ENCODE measurements at places on chromosomes 7 and 10.

GRCh38 chr10:60465801-60466200 is 76.1 kb upstream of the ANK3 start:
- no peak for DNase-seq

- DNase-seq, result no peak
Measured at GRCh38 chr10:47262606-47263533, 37.1 kb upstream of the GDF10 start.

GRCh38 chr10:33617381-33618080 is 283.1 kb upstream of the NRP1 start:
- peak; percentile 0 for DNase-seq

- no peak for DNase-seq
Measured at GRCh38 chr10:91652364-91652763, 19.5 kb upstream of the PPP1R3C start.

DNA sequence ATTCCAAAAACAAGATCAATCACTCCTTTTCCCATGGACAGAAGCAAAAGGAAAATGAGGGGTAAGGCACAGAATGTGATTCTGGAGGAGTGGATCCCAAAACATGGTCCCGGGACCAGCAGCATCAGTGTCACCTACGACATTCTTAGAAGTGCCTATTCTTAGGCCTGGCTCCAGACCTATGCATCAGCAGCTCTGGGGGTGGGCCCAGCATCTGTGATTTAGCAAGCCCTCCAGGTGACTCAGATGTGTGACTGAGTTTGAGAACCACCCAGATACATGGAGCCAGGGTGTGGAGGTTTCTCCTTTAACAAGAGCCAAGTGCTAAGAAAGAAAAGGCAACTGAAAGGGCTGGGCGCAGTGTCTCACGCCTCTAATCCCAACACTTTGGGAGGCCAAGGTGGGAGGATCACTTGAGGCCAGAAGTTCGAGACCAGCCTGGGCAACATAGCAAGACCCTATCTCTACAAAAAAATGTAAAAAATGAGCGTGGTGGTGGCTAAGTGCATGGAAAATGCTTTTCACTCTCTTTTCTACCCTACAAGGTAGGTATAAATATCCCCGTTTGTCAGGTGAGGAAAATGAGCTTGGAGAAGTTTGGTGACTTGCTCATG is 17.1 kb upstream of the ARPC1A start:
- DNase-seq, result no peak

DNA sequence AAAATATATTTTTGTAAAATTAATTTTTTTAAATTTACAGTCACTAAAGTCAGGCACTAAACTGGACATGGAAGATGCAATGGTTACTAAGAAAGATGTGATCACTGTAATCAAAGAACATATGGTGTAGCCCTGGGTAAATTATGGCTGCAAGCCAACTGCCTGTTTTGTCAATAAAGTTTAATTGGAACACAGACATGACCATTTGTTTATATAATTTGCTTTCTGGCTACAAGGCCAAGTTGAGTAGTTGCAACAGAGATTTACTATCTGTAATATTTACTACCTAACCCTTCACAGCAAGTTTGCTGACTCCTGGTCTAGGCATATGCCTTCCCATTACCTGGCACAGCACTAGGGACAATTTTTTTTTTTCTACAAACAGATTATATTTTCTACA is 448.9 kb downstream of the ADRA2A start:
- peak; percentile 10 for DNase-seq

DNA sequence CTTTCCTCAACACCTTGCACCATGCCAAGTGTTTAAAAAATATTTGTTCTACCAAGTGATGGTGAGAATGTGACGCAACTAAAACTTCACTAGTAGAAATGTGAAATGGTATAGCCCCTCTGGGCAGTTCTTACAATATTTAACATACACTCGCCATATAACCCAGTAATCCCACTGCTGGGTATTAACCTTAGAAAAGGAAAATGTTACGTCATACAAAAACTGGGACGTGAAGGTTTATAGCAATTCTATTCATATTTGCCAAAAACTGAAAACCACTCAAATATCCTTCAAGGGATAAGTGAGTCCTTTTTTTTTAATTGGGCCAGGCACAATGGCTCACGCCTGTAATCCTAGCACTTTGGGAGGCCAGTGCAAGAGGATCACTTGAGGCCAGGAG is 279.3 kb downstream of the SKIDA1 start:
- no peak for DNase-seq

DNA sequence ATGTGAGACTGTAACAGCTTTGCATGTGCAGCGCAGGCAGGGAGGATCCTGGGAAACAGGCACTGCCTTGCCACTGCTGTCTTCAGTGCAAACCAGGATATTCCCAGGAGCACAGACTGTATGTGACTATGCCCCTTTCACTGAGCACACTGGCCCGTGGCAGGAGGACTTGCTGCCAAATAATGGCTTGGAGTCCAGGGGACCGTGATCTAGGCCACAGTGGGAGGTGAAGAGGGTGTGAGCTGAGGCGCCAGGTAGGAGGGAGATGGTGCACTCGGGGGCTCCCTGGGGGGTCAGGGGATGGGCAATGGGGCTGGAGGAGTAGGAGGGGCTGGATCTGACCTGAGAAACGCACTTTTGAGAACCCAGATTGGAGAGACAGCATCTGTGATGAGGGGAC is 193.4 kb upstream of the ZNF32 start:
- no peak for DNase-seq

DNA sequence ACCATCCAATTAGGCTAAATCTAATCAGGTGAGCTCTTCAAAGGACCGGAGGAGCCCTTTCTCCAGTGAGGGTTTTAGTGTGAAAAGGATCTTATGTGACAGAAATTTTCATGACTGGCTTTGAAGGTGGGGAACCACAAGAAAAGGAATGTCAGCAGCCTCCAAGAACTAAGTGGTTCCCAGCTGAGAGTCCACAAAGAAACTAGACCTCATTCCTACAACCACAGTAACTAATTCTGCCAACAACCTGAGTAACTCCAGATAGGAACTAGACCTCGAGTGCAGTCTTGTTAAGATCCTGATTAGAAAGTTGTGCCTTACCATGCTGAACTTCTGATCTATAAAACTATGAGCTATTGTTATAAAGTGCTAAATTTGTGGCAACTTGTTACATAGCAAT is 51.3 kb downstream of the PCLO start:
- DNase-seq, result no peak

- DNase-seq, result no peak
Measured at GRCh38 chr7:157430721-157431120, 93.9 kb downstream of the DNAJB6 start.

GRCh38 chr7:32069116-32069650 is 1.0 kb downstream of the PDE1C start:
- DNase-seq, result no peak

DNA sequence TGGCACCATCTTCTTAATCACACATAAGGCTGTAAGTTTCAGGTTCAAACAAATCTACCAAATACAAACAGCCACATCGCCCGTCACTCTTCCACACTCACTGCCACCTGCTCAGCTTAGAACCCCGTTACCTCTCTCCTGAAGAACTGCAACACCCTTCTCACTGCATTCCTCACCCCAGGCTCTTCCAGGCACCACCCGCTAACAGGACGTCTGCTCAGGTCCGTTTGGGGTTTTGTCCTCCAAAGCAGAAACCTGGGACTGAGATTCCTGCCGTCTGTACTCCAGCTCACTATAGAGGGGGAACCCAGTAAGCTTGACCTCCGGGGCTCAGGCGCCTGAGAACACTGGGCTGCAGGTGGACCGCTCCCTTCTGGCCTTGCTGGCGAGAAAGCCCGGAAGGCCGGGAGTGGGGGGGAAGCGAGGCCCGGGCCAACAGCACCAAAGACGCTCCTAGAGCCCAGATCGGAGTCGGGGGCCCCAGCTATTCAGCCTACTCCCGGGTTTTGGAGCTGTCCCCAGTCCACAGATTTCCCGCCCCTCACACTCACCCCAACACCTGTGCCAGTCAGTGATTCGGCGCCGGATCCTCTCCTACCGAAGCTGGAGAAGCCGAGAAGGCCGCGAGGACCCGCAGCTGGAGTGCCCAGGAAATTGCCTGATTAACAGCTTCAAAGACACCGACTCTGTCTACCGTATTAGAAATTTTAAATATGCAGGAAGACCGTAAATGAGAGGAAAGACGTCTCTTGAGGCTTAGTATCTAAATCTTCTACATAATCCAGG is at the start of gene AP3M1:
Gene AP3M1 (minus strand): TSS at position 625 of the 786 bp plus-strand sequence. CDS start 12,449 bp downstream, outside the sequence.
- peak; percentile 95 for DNase-seq

- no peak for DNase-seq
Measured at GRCh38 chr10:78925275-78925674, 143.5 kb upstream of the ZMIZ1 start.

- DNase-seq, result no peak
Measured at GRCh38 chr7:54663603-54664234, 95.3 kb downstream of the SEC61G start.

DNA sequence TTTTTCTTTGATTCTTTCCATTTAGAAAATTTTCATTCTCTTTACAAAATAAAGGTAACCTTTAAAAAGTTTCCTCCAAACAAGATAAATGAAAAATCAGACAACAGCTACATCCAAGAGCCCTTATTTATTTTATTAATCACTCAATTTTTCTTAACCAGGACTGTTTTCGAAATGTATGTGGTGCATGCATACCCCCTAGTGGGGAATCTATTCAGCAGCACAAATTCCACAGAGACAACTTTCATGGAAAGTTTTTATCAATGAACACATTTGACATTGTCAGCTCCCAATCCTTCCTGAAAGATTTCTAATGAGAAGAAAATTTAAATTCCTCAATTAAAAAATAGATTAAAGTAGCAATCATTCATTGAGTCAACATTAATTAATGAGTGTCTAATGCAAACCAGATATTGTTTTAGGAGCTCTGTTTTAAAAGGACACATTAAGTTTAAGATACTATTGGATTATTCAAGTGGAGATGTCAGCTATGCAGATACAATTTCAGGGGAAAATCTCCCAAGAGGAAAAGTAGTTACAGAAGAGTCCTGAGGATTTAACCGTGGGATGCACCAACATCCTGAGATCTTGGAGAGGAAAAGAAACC is 5.2 kb upstream of the HTR7 start:
- peak; percentile 21 for DNase-seq

- peak; percentile 78 for DNase-seq
Measured at GRCh38 chr10:121900443-121901174, 27.2 kb downstream of the ATE1 start.

- DNase-seq, result no peak
Measured at GRCh38 chr7:31478721-31479120, 35.2 kb upstream of the ITPRID1 start.

DNA sequence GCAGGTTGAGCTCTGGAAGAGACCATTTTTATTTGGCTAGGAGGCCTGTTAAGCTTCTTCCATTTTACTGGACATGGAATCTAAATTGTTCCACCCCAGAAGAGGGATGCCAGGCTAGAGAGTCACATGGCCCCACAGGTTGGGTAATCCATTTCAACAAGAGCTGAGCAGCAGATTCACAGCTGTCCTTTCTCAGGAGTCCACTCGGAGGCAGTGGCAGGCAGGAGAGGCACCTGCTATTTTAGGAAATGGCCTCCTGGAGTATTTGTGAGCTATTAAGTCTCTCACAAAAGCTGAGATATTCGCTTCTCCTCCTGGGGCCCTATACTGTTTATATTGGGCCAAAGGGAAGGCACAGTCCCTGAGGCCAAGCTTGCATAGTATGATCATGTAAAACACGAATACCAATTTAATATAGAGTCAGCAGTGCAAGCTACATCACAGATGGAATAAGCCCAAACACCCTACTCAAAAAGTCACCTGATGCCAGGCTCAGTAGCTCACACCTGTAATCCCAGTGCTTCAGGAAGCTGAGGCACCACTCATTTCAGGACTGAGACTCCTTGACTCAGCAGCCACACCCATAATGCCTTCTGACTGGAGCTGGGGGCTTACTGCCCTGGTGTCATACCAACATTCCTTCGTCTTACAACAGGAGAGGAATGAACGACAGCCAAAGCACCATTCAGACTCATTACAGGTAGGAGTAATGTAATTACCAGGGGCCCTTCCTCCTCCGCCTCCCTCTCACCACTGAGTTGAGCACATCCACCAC is 124.1 kb downstream of the LMBR1 start:
- peak; percentile 14 for DNase-seq

GRCh38 chr10:43131256-43131655 is 7.0 kb upstream of the CSGALNACT2 start:
- DNase-seq, result no peak

- no peak for DNase-seq
Measured at GRCh38 chr7:87635921-87636320, 7.7 kb downstream of the RUNDC3B start.

DNA sequence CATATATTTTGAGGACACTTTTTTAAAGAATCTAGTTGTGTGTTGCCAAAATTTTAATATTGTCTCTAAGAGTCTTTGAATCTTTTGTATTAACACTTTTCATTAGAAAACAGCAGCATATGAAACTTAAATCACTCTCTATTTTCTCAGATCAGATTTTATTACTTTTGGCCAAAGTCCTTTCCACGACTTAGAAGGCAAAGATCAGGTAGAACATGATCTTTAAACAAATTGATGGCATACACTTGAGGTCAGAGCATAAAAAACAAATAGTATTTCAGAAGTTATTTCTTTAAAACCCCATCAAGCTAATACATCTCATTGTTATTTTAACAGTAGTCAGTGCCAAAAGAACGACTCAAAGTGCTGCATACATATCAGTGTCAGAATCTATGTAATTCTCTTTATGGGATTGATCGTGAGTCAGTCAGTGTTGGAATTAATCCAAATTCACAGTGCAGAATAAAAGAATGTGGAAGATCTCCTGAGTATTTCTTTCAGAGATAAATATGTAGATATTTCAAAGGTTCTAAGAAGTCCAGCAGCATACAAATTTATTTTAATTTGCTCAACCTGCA is 9.6 kb upstream of the AGMO start:
- DNase-seq, result no peak

DNA sequence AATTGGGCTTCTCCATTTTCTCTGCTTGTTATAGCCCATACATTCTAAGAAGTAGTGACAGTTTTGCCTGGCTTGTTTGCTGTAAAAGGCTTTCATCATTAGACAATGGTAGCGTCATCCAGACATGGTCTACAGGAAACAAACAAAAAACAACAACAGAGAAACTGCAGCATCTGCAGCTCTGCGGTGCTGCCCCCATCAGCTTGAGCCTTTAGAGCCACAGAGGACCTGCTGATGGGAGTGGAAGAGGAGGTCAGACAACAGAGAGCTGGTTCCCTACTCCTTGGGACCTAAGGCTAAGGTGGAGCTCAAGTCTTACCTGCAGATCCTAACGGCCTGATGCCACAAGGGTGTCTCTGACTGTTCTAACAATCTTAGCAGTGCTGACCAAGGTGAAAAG is 3.1 kb downstream of the INA start:
- DNase-seq, result peak; percentile 26

DNA sequence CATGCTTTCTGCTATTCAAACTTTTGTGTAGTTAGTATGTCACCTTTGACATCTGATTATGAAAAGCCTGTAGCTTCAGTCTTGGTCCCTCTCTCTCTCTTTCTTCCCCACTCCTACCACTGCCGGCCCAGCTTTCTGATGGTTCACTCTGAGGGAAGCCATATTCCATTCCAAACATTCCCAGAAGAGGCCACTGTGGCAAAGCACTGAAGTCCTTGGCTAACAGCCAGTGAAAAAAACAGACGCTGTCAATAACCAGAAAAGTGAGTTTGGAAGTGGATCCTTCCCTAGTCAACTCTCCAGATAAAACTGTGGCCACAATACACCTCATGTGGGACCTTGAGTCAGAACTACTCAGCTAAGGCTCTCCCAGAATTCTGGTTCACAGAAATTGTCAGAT is 950.7 kb upstream of the PHF14 start:
- peak; percentile 53 for DNase-seq

- DNase-seq, result no peak
Measured at GRCh38 chr7:43314379-43315158, 202.1 kb downstream of the HECW1 start.

GRCh38 chr10:96765406-96766240 is 45.3 kb upstream of the PIK3AP1 start:
- DNase-seq, result peak; percentile 78

GRCh38 chr10:16491933-16492332 is 29.7 kb downstream of the C1QL3 start:
- DNase-seq, result peak; percentile 98

Measured in NCI-H82 (cell line).